ENCODE measurements at places on chromosomes 3 and 15.

DNA sequence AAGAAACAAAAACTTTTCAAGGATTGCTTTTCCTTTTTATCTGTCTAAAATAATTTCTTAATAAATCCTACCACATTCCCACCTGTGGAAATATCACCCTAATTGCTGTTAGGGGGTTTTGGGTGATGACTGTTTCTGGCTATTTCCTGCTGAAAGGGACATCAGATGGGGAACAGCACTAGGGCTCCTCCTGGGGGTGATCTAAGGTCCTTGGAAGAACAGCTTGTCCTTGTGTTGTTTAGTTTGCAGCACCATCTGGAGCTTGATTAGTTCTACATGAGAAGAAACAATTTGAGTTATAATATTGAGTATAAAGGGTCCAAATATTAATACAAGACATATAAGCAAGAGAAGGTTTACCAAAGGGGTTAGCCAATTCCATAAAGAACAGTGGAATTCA, 18.7 kb downstream of the OR5H15 start:
- DNase-seq, result no peak

DNA sequence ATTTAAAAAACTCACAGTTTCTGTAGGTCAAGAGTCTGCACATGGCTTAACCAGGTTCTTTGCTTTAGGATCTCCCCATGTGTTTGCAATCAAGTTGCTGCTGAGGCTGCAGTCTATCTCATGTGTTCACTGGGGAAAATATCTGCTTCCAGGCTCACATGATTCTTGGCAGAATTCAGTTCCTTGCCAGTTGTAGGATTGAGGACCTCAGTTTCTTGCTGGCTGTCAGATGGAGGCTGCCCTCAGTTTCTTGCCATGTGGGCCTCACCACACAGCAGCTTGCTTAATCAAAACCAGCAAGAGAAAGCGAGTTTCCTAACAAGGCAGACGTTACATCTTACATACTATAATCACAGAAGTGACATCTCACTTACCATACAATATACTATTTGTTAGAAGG, 10.0 kb upstream of the TBC1D5 start:
- DNase-seq, result no peak

DNA sequence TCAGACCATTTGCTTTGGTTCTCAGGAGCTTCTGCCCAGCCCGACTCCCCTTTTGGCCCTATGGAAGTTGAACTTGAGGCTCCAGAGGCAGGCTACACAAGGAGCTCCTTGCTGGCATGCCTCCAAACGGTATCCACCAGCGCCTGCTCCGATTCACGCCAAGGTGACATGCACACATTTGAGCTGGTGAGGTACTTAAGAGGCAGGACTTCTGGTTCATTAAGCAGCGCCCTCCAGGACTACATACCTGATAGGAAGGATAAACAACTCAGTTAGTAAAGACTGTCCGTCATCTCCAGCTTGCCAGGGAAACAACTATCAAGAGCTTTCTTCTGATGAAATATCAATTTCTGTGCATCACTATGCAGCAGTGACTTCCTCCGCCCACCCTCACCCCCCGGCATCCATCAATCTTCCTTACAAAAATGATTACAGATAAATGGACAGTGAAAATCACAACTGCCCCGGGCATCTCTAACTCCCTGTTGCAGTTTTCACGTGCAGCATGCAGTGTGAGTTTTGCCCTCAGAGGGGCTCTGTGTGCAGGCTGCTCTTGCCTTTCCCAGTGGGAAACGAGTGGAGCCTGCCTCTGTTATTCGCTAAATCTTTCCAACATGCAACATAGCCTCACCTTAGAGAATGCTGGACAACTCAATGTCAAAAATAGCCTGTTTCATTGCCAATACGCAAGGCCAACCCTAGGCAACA, 122.9 kb downstream of the ARRDC4 start:
- DNase-seq, result no peak

DNA sequence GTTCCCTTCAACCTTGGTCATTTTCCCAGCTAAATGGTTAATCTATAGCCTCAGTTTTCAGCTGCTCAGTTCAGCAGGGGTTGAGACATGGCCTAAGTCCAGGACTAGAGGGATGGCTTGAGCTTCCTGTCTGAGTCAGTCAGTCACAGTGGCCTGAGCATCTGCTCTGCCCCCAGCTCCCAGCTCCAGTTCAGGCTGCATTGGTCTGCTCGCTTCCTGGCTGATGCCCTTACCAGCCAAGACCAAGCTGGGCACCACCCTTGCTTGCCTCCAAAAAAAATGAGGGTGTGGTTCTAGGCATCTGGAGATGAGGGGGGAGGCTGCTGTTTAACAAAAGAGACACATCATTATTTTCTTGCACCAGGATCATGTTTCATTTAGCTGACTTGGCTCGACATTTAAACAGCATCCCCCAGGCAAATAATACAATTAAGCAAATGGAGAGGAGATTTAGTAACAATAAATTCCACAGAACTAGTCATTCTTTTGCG, 70.7 kb downstream of the WNT5A start:
- no peak for DNase-seq

- peak; percentile 82 for DNase-seq
Measured at GRCh38 chr15:76996526-76997401, 1.8 kb downstream of the PSTPIP1 start.

DNA sequence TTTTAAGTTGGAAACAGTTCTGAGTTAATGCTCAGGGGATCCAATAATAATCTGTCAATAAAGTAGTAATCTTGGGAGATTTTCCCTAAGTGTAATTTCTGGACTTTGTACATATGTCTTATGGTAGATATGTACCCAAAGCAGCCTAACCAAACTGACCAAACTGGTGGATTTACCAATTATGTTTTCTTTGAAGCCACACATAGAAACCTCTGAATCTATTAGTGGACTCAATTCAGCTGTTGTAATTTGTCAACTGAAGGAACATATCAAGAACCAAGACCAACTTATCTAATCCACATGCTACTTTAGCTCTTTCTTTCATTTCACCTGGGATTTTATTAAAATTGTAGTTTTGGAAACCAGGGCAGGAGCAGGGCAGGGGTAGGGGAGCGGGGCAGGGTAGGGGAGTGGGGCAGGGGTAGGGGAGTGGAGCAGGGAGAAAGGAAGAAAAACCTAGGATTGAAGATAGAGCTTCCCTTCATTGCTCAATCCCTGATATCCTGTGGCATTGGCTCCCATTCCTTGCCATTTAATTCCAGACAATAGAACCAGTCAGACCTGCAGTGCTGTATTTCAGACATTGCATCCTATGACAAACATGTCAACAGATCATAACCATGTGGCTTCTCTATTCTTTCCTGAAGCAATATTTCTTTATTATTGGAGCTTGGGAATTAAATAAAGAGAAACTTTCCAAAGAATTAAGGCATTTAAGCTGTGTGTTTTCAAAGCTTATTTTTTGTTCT, 101.8 kb downstream of the NFKBIZ start:
- DNase-seq, result no peak

DNA sequence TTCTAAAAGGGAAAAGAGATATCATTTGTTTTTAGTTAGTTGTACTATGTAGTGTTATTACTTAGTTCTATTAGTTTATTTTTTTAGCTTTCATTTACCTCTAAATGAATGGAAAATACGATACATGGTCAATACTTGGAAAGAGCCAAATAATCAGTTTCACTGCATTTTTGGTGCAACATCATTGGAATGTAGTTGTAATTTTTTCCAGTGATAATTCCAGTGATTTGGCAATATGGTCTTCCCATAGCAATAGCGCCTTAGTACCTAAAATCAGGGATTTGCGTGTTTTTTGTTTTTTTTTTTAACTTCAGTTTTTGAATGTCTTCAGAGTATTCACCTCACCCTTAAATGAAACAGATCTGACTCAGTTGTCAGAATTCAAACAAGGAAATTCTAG, 41.8 kb downstream of the RAB8B start:
- no peak for DNase-seq

- DNase-seq, result no peak
Measured at GRCh38 chr3:16456784-16457415, 56.6 kb downstream of the RFTN1 start.

DNA sequence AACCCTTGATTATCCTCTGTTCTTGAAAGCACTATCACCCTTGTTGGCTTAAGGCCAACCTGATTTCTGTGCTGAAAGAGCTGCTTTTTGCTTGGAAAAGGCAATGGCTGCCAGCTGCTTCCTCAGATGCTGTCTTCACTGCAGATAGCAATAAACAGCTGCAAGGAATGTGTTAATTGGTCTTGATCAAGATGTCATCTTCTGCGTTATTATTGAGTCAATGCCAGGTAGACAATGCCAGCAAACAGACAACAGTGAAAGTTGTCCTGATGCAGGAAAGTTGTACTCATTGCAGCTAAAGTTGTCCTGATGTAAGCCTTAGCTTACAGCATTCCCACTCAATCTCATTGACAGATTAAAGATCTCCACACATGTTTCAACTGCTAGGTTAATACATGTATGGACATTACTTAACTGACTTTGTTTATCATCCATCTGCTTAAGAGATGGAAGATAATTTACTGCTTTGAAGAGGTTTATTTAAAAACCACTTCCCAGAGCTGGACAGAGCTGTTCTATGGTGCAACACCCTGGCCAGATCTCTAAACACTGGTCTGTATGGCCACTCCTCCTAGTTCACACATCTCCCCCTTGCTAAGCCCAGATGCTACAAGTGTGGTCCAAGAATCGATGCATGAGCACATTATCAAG, 251.0 kb upstream of the MCTP2 start:
- no peak for DNase-seq

DNA sequence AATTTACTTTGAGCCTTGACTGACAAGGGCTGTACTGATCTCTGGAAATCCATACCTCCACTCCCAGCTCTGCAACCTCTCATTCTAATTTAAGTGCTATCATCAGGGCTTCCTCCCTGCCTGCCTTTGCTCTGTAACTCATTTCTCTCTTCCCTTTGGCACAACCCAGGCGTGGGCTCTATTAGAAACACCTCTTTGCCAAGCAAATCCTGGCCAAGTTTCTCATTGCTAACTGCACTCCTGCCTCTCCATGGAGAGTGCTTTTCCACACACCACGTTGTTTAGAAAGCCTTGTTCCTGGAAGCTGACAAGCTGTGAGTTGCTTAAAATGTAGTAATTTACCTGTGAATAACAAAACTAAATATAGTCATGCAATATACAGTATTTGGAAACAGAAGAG, 20.1 kb upstream of the FSTL1 start:
- DNase-seq, result no peak

DNA sequence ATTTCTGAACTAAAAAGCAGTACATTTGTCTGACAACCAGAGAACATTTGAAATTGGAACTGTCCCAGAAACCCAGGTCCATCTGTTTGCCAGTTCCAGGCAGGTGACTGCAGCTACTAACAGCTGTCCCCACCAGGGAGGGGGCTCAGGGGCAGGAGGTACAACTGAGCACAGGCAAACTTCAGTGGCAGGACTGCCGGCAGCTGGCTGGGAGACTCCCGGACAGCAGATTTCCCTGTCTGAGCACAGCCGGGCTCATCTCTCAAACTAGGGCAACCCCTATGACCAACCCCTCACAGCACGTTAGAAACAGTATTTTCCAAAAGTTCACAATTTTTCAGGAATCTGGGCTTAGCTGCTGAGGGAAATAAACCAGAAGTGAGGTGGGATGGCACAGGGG, 88.8 kb downstream of the MEGF11 start:
- DNase-seq, result no peak

- no peak for DNase-seq
Measured at GRCh38 chr15:66620744-66621344, 55.0 kb upstream of the LCTL start.

DNA sequence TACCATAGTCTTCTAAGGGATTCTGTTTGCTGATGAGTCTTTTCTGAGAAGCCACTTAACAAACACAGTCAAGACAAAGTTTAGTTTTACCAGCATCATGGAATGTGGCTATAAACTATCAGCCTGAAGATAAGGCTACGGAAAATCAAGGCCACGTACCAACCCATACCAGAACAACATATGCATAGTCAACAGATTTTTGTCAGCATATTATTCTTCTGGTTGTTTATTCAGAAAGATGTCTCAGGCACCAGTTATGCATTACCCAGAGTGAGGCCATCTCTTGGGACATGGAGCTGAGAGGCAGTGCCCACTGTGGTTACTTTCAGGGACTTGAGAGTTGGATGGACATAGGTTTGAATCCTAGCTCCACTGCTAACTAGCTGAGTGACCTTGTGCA, 60.4 kb downstream of the SOX2 start:
- DNase-seq, result no peak

GRCh38 chr3:99638167-99638948, at the start of gene COL8A1:
Gene COL8A1 (plus strand): TSS chr3:99638594. CDS start chr3:99790683, 152,089 bp downstream.
- DNase-seq, result no peak

DNA sequence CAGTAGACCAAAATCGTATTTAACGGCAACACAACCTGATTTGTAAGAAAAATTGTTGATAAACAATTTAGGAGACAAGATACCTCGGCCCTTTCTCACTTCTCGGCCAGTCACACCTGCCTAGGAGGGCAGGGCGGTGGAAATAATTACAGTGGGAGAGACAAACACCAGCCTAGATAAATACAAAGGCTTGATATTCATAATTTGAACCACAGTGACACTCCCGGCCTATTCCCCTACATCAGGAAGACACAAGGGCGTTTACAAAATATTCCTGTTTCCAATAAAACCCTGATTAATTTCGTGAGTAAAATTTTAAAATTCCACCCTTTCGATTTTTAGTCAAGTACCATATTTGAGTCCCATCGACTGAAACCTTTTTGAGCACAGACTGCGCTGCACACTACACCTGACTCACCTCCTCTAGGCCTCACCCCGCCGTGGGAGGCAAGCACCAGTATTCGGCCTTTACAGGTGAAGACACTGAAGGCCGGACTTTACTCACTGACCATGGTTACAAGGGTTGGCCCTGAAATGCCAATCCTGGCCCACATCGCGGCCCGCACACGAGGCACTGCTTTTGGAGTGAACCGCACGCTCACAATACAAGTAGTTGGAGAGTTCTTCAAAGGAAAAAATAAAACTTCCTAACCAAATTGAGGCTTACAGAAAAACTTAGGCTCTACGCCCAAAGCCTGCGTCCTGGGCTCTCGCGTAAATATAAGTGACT, 794 bp downstream of the ARPP19 start:
- peak; percentile 16 for DNase-seq

DNA sequence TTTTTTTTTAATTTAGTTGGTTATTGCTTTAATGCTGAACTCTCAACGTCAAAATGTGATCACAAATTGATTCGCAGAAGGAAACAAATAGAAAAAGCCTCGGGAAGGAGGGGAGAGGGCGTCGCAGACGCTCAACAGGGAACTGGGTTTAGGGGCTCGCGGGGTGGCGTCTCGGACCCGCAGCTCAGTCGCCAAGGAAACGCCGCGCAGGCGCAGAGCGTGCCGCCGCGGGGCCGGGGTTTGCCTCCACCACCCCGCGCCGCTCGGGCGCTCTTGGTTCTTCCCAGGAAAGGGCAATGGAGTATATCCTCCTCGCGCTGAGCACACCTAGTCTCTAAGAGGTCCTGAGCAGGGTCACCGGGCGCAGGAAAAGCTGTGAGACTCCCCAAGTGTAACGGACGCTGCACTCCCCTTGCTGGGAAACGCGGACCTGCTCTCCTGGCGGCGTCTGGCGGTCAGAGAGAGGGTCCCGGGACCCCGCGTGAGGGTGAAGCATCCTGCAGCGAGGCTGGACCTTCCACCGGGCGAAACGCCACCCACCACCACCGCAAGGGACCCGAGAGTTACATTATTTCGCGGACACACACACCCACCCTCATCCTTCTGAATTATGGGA, 753 bp downstream of the PLCH1 start:
- DNase-seq, result peak; percentile 9

GRCh38 chr15:73298522-73299245, 70.1 kb downstream of the HCN4 start:
- no peak for DNase-seq

Measured in T-helper 1 cell (primary cell).